ENCODE measurements at places on chromosomes 12 and 14.
A peak's percentile ranks its signal among the peaks of the same experiment; 100 is the strongest.

DNA sequence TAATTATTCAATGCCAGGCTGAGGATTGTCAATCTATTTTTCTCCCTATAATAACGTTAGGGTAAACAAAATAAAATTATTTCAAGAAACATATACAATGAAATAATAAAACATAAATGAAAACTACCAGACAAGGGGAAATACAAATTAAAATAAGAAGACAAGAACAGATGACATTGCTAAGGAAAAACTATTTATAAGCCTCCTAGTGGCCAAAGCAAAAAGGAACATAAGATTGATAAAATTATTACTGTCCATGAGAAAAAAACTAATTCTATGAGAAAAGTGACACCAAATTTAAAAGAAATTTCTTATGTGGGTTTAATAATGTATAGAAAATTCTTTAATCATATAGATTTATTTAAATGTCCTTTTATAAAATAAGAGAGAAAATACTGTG, 294.7 kb downstream of the TTC6 start:
- DNase-seq: no peak

GRCh38 chr14:48731260-48731659, 854.9 kb downstream of the RPS29 start:
- no peak for DNase-seq

- DNase-seq: no peak
Observed at GRCh38 chr12:24270464-24270863, 321.0 kb upstream of the SOX5 start.

DNA sequence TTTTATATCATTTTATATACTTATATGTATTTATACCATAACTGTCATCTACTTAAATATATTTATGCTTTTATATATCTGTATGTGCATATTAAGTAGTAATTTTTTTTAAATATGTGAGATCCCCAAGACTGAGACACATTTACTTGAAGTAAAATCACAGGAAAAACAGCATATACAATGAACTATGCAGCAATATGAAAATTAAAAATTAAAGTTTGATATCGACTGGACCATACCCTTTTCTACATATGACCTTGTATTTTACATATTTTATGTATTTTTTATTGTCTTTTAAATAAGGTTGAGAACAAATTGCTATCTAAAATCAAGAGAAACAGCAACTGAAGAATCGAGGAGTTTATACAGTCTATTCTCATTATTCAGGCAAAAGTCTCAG, 50.0 kb downstream of the TSPAN19 start:
- no peak for DNase-seq

DNA sequence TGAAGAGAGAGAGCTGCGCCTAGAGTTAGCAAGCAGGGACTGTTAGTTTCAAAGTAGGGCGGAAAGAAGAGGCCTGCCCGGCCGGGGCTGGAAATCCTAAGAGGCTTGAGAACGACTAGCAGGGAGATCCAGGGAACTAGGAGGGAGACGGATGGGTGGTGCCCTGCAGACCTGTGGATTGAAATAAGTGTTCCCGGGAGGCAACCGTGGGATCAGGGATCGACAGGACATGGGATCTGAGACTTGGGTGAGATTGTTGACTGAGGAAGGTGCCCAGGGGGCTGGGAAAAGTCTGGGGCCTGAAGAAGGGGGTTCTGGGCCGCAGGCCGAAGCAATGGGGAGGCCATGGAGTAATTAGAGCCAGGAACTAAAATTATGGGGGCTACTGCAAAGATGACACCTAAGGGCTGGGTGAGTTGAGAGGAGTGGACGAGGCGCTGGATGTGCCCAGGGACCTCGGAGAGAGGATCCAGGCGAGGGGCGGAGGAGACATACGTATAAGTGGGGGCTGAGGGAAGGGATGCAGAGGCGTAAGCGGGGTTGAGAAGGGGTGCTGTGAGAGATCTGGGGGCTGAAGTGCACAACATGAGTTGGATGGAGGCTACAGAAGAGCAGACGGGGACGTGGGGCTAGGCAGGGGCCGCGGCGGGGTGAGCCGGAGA, 635 bp downstream of the LTA4H start:
- DNase-seq: no peak

- no peak for DNase-seq
Observed at GRCh38 chr14:92500491-92500941, 13.1 kb upstream of the RIN3 start.

GRCh38 chr14:94770251-94770749, 387 bp upstream of the GSC start:
- no peak for DNase-seq

- DNase-seq: peak; percentile 8
Observed at GRCh38 chr14:104425763-104426646, 153.6 kb upstream of the C14orf180 start.

DNA sequence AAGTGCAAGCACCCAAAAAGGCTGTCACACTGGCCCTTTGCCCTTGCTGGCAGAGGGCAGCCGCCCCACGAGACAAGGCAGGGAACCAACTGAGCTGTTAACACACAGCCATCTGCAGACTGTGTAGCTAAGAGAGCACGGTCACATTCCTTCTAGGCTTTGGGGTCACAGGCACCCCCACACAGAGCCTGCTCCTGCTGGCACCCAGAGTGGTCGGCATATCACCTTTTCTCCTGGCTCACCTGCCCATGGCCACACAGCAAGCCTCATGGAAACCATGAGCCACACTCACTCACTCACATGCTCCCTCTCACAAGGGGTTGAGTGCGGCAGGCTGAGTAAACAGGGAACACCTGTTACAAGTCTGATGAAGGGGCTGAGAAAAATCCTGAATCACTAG, 214.5 kb downstream of the PCNX1 start:
- no peak for DNase-seq

DNA sequence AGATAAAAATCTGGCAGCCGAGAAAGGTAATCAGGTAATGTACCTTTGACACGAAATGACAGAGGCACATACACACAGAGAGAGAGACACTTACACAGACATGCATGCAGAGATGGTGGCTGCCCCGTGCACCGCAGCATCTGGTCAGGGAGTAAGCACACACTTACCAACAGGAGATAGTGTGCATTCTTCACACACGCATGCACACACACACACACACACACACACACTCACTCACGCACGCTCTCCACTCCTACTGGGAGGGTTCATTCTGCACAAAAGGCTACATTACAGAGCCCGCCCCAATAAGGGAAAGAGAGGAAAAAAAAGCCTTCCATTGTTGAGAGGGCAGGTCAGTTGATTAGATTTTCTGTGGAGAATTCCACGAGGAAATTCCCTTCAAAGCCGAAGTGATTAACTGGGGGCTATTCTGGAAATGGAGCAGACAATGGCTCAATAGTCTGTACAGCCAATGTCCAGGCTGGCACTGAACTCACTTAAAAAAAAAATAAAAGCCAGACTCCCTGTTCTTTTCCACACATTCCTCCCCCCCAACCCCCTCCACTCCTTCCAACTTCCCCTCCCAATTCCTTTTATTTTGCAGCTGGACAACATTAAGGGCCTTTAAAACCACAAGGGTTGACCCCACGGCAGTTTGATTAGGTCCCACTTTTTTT, 1.4 kb upstream of the SOX5 start:
- DNase-seq: no peak

GRCh38 chr12:46771268-46771827, 54.4 kb downstream of the SLC38A4 start:
- DNase-seq: no peak

- DNase-seq: no peak
Observed at GRCh38 chr14:20848955-20849570, 42.1 kb upstream of the RNASE3 start.

DNA sequence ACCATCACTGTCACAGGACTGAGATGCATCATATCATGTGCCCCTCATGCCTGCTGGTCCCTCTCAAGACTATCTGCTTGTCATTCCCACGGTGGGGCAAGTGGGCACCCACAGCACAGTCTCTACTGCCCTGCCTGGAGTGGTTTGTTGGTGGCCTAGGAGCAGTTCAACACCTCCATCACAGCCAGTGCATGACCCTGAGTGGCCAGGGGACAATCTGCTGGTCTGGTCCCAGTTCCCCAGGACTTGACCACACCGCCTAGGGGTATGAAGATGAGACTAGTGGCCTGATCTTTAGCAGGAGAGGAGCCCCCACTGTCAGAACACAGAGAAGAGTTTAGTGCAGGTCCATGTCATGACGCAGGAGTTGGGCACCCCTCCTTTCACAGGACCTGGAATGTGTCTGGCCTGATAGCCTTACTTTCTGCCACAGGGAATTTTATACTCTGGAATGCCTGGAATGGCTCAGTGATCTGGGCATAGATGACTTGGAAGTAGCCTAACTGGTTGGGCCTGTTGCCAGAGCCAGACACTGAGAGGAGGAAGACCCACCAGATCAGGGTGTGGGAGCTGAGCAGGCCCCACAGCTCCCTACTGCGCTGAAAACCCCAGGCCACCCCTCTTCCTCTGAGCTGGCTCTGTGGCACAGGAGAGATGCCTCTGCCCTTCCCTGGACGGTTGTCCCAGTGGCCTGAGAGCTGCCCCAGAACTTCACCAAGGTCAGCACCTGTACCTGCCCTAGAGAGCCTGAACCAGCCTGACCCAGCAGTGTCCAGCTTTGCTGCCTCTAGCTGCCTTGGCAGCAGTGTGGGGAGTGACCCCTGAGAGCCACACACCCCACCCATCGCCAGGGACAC, 83.3 kb downstream of the PUS7L start:
- DNase-seq: no peak

DNA sequence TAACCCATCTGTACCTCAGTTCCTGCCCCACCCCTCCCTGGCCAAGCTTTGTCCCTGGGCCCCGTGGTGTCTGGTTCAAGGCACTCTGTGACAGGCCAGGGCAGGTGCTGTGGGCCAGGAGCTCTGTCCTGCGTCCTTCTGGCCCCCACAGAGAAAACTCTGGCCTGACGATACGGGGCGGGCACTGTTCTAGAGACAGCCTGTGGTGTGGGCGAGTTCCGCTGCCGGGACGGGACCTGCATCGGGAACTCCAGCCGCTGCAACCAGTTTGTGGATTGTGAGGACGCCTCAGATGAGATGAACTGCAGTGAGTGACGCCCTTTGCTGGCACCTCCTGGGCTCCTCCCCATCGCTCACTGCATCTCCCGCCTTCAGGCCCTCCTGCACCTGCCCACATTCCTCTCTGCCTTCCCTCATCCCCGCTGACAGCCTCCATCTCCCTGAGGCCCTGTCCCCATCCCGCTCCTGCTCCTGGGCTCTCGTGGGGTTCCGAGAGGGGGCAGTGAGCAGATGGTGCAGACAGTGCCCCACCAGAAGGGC, 22.8 kb upstream of the NXPH4 start:
- no peak for DNase-seq

DNA sequence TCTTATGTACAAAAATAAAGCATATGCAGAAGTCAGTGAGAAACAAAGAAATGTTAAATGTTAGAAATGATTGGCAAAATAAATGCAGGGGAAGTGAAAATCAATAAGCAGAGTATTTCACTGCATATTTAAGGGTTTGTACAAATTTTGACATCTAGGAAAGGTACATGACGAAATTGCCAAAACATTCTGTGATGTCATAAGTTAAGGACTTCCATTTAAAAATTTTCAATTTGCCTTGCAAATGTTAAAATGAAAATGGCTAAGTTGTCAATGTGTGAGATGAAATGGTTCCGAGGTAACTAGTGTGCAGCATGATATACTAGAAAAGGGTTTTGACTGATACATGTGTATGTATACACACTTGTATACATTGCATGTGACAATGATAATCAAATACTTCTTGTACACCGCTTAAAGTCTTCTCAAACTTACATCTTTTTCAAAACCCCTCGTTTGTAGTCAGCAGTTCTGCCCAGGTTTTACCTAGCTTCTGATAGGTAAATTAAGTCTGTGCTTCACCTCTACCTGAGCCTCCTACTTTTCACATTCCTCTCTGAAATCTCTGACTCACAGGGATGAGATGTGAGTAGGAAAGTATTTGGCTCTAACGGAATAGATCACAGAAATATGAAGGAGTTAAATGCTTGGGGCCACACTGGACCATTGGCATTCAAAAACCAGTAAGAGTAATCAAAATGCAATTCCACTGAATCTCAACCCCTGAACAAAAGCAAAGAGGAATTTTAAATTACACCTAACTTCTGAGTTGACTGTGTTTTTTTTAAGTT, 442.4 kb upstream of the FOXG1 start:
- DNase-seq: no peak

- no peak for DNase-seq
Observed at GRCh38 chr14:104752423-104752734, 568 bp upstream of the SIVA1 start.

- DNase-seq: peak; percentile 33
Observed at GRCh38 chr12:44874981-44875416, 1.1 kb downstream of the NELL2 start.

DNA sequence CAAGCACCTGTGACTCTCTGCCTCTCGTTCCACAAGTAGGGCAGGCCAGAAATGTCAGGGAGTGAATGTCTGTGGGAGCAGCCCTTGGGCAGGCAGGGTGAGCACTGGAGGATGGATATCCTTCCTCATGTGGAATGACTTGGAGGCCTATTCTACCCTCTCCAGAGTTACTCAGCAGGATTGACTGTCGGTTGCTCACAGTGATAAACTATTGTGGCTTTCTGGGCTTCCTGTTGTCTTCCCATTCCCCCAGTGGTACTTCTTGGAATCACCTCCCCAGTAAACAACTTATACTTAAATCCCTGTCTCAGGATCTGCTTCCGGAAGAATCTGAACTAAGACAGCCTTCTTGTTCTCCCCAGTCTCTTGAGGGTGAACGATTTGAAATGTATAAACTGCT, 79.6 kb upstream of the MANSC4 start:
- DNase-seq: no peak

- no peak for DNase-seq
Observed at GRCh38 chr14:55754471-55754870, 174.5 kb downstream of the KTN1 start.

DNA sequence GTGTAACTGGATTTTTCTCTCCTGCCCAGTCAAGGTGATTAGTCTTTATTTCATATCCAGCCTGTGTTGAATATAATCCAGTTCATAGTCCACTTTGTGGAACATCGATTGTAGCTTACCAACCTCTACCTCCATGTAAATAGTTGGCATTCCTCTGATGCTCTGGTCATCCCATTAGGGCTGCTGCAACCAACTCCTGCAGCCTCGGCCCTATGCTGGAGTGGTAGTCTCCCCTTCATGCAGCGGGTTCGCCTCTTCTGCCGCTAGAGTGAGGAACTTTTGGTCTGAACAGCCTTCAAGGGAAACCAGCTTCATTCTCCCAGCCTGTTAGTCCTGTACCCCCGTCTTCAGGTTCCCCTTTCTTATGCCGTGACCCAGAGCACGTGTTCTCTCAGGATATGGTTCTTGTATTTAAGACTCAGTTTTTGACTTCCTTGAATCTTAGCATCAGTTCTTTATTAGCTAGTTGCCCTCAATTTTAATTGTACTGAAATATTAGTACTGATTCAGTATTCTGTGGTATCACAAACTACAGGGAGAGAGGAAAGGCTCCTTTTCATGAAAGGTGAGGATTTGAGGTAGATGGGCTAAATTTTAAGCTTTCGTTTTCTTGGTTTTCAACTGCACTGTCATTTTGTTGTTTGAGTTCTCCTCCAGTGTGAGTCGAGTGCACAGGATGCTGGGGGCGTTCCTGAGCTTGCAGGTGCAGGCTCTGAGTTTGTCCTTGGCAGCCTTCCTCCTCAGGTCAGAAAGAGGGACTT, 33.2 kb downstream of the ZNF664 start:
- DNase-seq: peak; percentile 24

- DNase-seq: peak; percentile 17
Observed at GRCh38 chr12:111428081-111428727, 22.5 kb downstream of the SH2B3 start.

All from stimulated activated CD4-positive, alpha-beta T cell treated with anti-CD3 and anti-CD28 coated beads, Interleukin-2, amount 100 ng/mL, for 24 hours (primary cell).